ENCODE measurements at places on chromosomes 11 and 22. TPM values are rescaled to one million over a fixed set of nuclear protein-coding genes. Genes with fewer than 3 reads are reported as not detected.

GRCh38 chr11:13140873-13141655 lies 131.9 kb downstream of the RASSF10 start:
- H3K27me3 ChIP-seq = no peaks in the 10 kb centered on the region
- DNase-seq = no peak
- no peak overlapping the region for H3K4me3 ChIP-seq
- no peaks in the 10 kb centered on the region for H3K4me1 ChIP-seq
- H3K36me3 ChIP-seq = no peaks in the 10 kb centered on the region

DNA sequence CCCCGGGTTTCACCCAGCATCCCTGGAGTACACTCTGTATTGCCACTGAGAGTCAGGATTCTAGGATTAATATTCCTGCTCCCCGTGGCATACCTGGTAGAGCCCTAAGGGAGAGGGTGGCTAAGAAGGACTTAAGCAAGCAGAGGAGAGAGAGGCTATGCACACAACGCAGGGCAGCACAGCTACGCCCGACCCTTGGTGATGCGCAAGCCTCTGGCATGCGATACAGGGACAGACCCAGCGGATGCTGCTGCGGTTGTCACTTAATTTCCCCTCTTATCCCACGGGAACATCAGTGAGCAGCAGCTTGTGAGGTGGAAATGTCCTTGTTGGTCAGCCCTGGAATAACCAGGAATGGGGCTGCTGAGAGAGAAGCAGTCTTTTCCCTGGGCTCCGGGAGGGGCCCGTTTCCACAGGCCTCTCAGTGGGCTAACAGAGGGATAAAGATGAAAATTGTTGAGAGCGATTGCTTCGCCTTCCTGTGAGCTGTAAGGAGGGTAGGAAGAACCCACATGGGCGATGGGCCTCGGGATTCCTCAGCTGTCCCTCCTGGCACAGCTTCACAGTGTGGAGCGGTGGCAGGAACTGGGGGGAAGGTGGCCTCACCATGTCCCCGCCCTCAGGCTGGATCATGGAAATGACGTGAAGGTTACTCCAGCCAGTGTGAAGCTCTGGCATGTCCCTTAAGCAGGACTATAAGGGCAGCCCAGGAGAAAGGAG lies 48.4 kb upstream of the RAB1B start:
- peaks cover 68% of the 10 kb centered on the region for H3K36me3 ChIP-seq
- no peak overlapping the region for H3K4me3 ChIP-seq
- no peak overlapping the region for H3K27ac ChIP-seq
- DNase-seq = no peak
- no peaks in the 10 kb centered on the region for H3K27me3 ChIP-seq

DNA sequence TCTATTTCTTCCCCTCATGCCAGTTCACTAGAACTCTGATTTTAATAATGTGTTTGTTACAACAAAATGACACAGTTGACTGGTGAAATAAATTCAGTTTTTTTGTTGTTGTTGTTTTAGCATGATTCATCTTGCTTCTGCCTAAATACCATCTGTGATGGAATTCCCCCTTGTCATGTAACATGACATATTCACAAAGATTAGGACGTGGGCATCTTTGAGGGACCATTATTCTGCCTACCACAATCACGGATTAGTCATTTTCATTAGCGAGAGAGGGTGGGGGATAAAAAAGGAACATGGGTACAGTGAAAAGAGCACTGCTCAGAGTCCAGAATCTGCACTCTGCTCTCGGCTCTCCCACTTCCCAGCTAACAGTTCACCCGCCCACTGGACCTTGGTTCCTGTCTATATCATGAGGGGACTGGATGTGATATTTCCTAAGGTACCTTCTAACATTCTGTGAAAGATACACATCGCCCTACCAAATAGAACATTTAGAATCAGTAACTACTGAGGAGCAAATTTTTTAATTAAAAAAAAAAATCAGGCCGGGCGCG lies 11.3 kb downstream of the HTATIP2 start:
- H3K4me1 ChIP-seq = no peaks in the 10 kb centered on the region
- no peak for DNase-seq
- H3K4me3 ChIP-seq = no peak overlapping the region

DNA sequence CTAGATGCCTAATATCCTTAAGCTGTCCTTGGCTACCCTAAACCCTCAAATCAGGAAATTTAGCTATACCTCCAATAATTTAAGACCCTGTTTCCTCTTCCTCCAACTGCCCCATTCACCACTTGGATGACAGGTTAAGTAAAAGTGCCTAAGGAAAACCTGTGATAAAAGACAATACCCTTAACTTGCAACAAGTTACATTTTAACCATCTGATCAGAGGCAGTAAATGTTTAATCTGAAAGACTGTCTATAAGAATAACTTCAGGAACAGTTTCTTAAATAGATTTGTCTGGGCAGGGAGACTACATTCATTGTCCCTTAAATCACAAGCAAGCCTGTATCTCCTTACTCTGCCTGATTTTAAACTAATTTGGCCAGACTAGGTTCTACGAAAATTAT lies 129.1 kb downstream of the APOL5 start:
- peaks cover 18% of the 10 kb centered on the region for H3K4me1 ChIP-seq
- no peaks in the 10 kb centered on the region for H3K27me3 ChIP-seq
- H3K36me3 ChIP-seq = no peaks in the 10 kb centered on the region
- no peak overlapping the region for H3K4me3 ChIP-seq

GRCh38 chr22:18032455-18033101 lies 8.2 kb upstream of the MICAL3 start:
- DNase-seq = peak; percentile 15
- H3K36me3 ChIP-seq = no peaks in the 10 kb centered on the region
- H3K4me1 ChIP-seq = peaks cover 17% of the 10 kb centered on the region
- peak overlapping the region; percentile 19 for H3K27ac ChIP-seq

DNA sequence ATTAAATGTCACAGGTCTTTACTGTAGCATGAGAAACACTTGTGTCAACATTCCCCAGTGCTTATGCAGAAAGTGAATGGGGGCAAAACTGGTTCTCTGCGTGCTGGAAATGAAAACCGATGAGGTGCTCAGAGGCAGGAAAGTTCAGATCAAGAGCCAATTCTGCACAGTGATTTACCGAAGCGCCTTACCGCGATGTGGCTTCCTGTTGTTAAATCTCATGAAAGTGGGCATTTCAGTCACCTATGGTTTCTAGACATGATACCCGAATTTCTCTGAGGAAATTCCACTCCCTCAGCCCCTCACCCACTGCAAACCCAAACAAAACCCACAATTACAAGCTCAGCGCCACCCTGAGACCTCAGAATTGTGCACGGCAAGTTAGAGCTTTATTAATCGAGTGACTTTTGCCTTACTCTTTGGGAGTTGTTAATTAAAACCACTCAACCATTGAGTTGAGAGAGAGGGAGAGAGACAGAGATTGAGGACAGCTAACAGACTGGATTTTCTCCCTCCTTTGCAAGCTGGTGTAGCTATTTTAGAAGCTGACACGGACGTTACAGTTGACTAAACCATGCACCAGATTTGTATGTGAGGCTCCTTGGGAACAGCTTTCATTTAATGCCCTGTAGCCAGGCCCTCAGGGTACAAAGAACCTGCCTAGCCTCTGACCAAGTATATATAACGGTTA lies 196.4 kb downstream of the DBX1 start:
- no peak overlapping the region for H3K4me3 ChIP-seq
- DNase-seq = no peak
- H3K27ac ChIP-seq = no peak overlapping the region

DNA sequence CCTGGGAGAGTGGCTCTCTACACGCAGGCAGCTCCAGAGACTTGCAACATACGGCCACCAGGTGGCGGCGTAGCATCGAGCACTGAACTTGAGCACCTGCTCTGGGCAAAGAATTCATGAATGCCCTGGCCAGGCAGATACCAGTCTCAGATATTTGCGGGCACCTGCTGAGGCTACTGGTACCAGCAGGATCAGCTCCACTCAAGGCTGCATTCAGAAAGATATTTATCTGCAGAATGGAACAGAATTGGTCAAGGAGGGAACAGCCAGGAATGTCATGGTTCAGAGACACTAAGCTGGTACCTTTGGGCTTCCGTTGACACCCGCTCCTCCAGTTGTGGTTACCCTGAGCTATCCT lies 10.8 kb upstream of the CCDC86 start:
- H3K27me3 ChIP-seq = no peaks in the 10 kb centered on the region
- H3K27ac ChIP-seq = no peak overlapping the region
- peak; percentile 85 for DNase-seq
- H3K36me3 ChIP-seq = no peaks in the 10 kb centered on the region

GRCh38 chr11:23931443-23931842 lies 565.4 kb upstream of the LUZP2 start:
- H3K36me3 ChIP-seq = no peaks in the 10 kb centered on the region
- no peaks in the 10 kb centered on the region for H3K27me3 ChIP-seq
- no peak overlapping the region for H3K27ac ChIP-seq
- no peak for DNase-seq
- no peak overlapping the region for H3K4me3 ChIP-seq

GRCh38 chr11:96045622-96046456 lies 121.9 kb upstream of the MTMR2 start:
- peak overlapping the region; percentile 28 for H3K4me3 ChIP-seq
- H3K4me1 ChIP-seq = peaks cover 8% of the 10 kb centered on the region

DNA sequence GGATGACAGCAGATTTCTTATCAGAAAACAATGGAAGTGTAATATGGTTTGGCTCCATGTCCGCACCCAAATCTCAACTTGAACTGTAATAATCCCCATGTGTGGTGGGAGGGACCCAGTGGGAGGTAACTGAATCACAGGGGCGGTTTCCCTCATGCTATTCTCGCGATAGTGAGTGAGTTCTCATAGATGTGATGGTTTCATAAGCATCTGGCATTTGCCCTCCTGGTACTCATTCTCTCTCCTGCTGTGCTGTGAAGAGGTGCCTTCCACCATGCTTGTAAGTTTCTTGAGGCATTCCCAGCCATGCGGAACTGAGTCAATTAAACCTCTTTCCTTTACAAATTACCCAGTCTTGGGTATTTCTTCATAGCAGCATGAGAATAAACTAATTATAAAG lies 81.0 kb upstream of the SCUBE2 start:
- H3K4me1 ChIP-seq = no peaks in the 10 kb centered on the region
- no peak overlapping the region for H3K27ac ChIP-seq
- peaks cover 71% of the 10 kb centered on the region for H3K36me3 ChIP-seq
- DNase-seq = no peak
- no peaks in the 10 kb centered on the region for H3K27me3 ChIP-seq

DNA sequence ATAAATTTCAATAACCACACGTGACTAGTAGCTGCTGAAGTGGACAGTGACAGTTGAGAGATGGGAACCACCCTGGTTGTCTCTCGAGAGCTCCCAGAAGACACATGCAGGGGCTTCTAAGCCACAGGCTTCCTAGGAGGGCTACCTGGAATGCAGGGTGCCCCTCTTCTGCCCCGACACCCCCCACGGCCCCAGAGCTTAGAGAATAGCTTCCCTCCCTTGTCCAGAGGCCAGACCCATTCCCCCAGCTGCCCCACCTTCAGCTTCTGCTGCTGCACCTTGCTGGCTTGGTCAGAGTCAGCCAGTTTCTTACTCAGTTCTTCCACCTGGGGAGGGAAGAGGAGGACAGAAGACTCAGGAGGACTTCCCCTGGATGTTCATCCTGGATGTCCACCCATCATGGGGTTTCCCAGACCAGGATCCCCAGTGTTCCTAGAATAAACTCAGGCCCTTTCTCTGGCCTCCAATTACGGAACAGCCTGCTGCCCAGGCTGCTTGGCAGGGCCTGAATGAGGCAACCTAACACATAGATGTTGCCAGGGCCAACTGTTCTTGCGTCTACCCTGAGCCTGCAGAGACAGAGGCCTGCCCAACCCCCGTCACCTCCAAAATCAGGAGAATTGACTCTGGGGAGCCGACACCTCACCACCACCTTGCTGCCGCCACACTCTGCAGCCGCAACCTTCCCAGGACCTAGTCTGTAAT lies 12.0 kb downstream of the IL18BP start:
- H3K27ac ChIP-seq = no peak overlapping the region
- no peaks in the 10 kb centered on the region for H3K27me3 ChIP-seq
- H3K36me3 ChIP-seq = peaks cover 4% of the 10 kb centered on the region
- no peak for DNase-seq
- no peak overlapping the region for H3K4me3 ChIP-seq

DNA sequence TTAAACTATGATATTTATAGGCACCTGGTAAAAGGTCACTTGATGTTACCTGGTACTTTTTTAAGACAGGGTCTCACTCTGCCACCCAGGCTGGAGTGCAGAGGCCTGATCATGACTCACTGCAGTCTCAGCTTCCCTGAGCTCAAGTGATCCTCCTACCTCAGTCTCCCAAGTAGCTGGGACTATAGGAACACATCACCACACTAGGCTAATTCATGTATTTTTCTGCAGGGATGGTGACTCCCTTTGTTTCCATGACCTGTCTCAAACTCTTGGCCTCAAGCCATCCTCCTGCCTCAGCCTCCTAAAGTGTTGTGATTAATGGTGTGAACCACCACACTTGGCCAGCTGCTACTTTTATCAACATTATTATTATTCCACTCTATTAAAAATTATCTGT lies 47.6 kb downstream of the OR4C45 start:
- no peaks in the 10 kb centered on the region for H3K36me3 ChIP-seq
- H3K4me3 ChIP-seq = no peak overlapping the region
- H3K27me3 ChIP-seq = no peaks in the 10 kb centered on the region

GRCh38 chr22:35567351-35568141 lies 26.9 kb downstream of the RASD2 start:
- no peak overlapping the region for H3K27ac ChIP-seq
- no peaks in the 10 kb centered on the region for H3K36me3 ChIP-seq
- DNase-seq = peak; percentile 67
- H3K27me3 ChIP-seq = no peaks in the 10 kb centered on the region

DNA sequence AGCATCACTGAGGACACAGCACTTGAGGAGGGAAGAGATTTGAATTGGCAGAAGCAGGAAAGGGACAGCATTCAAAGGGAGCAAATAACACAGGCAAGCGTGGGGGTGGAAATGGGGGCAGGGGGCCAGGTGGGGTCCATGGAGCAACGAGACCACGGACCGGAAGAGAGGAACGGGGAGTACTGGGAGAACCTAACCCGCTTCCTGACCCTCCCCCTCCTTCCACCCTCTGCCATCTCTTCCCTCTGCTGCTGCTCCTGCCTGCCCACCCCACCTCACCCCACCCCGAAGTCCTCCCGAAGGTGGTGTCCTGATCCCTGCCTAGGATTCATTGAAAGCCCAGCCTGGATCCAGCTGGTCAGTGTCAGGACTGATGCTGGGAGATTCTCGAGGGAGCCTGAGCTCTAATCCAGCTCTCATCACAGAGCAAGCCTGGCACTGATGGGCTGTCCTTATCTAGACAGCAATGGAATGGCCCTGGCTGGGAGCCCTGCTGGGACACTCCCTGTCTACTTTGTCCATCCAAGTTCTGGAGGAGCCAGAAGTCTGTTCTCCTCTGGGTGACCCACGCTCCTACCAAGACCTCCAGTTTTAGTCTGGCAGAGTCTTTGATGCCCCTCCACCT lies 105.0 kb downstream of the TRIM29 start:
- no peak overlapping the region for H3K27ac ChIP-seq
- H3K36me3 ChIP-seq = no peaks in the 10 kb centered on the region
- no peak overlapping the region for H3K4me3 ChIP-seq
- H3K27me3 ChIP-seq = no peaks in the 10 kb centered on the region
- H3K4me1 ChIP-seq = no peaks in the 10 kb centered on the region

Gene OR8D4
- total RNA-seq = not detected

Gene AMOTL1
- 53.4 TPM for total RNA-seq

Gene MGAT3
- 8.1 TPM for total RNA-seq

Gene ZNF215
- total RNA-seq = 0.13 TPM

Gene MYBPC3
- total RNA-seq = 1,559 TPM

Gene SYT8
- total RNA-seq = not detected

Gene ZPR1
- total RNA-seq = 23.7 TPM

Gene ARHGAP8
- total RNA-seq = not detected

Gene CTTN
- 109 TPM for total RNA-seq

Gene ENTHD1
- not detected for total RNA-seq

Gene MEI1
- not detected for total RNA-seq

Measured in heart left ventricle (tissue), 16 donors.